ENCODE measurements at places on chromosomes 4 and X. TPM values are rescaled to one million over a fixed set of nuclear protein-coding genes. Genes with fewer than 3 reads are reported as not detected.

DNA sequence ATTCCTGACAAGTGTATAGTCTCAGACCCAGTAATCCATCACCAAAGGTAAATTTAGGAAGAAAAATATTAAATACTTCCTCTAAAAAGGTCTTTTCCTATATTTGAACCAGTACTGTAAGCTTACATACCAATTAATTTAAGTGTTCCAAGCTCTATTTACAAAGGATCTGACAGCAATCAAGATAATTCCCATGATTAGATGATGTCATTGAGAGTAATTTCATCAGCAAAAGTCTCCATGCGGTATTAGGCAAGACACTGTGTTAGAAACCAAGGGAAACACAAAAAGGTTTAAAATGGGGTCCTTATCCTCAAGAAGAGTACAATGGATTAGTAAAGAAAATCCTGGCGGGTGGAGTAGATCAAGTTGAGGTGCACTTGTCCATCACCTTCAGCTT, 198.5 kb downstream of the PRDM5 start:
- no peaks in the 10 kb centered on the region for H3K27me3 ChIP-seq
- no peak overlapping the region for H3K27ac ChIP-seq
- no peaks in the 10 kb centered on the region for H3K4me1 ChIP-seq
- H3K4me3 ChIP-seq: no peak overlapping the region
- DNase-seq: no peak
- H3K36me3 ChIP-seq: no peaks in the 10 kb centered on the region

GRCh38 chr4:30840571-30840970, 120.4 kb downstream of the PCDH7 start:
- DNase-seq: no peak
- no peaks in the 10 kb centered on the region for H3K36me3 ChIP-seq
- no peak overlapping the region for H3K27ac ChIP-seq
- H3K27me3 ChIP-seq: no peaks in the 10 kb centered on the region
- no peak overlapping the region for H3K4me3 ChIP-seq

DNA sequence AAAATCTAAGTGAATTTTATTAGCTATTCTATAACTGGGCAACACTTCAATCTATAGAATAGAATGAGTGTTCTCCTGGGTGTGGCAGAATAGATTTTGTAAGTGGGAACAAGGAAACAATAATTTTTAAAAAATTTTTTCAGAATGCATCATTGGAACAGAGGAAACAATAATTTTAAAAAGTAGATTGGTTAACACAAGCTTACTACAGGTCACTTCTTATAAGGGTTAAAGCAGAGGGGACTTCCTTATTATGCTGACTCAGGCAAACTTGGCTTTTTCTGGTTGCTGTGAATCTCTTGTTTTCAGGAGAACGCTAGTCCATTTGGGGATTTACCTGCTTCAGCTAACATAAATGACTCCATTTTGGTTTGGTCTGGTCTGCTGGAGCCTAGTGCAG, 52.5 kb downstream of the HOPX start:
- no peaks in the 10 kb centered on the region for H3K27me3 ChIP-seq
- H3K27ac ChIP-seq: peak overlapping the region; percentile 43
- no peak for DNase-seq
- no peak overlapping the region for H3K4me3 ChIP-seq
- no peaks in the 10 kb centered on the region for H3K4me1 ChIP-seq

DNA sequence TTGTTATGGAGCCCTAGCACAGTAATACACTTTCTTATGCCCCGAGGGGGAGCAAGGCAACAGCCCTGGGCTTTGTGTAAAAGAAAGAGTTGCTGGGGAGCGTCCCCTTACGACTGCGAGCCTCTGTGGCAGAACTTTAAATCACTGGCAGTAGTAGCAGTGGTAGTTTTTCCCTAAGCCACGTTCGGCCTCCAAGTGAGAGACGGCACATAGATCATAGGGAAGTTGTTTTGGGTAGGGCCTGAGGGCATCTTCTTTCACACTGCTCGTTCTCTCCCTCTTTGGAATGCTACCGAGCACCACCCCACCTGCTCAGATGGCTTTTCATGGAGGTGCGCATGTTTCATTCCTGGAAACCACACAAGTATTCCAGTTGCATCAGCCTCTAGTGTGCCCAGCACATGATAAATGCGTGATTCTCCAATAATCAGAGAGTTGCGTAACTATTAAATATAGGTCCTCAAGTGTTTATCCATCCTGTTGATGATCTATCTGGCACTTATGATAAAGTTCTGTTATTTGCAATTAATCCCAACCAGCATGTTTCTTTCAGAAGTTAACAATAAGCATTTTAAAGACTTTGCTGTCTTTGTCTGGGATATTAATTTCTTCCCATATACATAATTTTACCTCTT, 7.0 kb upstream of the SYNPO2 start:
- no peak overlapping the region for H3K4me3 ChIP-seq
- H3K27me3 ChIP-seq: no peaks in the 10 kb centered on the region
- H3K4me1 ChIP-seq: no peaks in the 10 kb centered on the region
- H3K27ac ChIP-seq: no peak overlapping the region
- no peaks in the 10 kb centered on the region for H3K36me3 ChIP-seq
- DNase-seq: no peak

DNA sequence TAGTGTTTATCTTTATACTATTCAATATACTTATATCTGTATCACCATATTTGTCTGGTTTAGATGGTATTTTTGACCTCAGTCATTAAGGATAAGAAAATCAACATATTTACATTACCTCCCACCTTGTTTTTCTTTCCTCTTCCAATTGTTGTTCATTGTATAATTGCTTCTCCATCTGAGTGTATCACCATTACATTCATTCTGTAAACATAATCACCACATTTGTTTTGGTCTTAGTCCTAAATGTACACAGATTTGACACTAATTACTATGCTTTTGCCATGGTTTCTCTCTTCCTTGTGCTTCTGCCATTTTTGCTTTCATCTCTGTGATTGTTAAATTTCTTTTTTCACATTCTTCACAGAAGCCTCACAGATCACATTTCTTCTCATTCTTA, 12.7 kb downstream of the ARMCX6 start:
- no peaks in the 10 kb centered on the region for H3K4me1 ChIP-seq
- no peaks in the 10 kb centered on the region for H3K27me3 ChIP-seq
- DNase-seq: no peak

- H3K36me3 ChIP-seq: no peaks in the 10 kb centered on the region
- no peaks in the 10 kb centered on the region for H3K27me3 ChIP-seq
- no peak overlapping the region for H3K27ac ChIP-seq
These were observed 27.8 kb downstream of the DIPK2B start for GRCh38 chrX:45172890-45173289.

DNA sequence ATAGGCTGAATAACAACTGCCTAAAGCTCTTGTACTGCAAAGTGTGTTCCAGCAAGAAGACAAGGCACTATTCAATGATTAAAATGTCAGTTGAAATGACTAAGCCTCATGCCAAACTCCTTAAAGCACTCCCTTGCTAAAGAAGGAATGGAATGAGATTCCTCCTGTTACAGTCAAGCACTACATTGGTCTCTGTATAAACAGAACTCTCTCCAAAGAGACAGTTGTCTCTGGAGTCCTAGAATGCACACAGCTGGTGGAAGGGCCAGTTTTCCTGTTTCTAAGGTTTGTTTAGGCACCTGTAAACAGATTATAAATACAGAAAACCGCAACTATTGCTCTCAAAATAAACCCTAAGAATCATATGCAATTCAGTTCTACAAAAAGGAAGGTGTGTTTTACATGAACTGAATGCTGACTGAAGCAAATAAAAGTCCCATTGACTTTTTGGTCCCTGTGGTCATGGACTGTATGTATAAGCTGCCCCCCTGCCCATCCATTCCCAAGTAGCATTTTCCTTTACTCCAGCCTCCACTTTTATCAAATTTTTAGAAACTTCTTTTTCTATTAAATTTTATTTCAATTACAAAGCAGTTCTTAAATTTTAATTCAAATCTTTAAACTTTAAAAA, 47.0 kb downstream of the FAT1 start:
- no peak overlapping the region for H3K4me3 ChIP-seq
- peak overlapping the region; percentile 49 for H3K27ac ChIP-seq
- H3K36me3 ChIP-seq: no peaks in the 10 kb centered on the region

GRCh38 chr4:179977378-179977777, 2265.8 kb upstream of the TENM3 start:
- no peak overlapping the region for H3K27ac ChIP-seq
- H3K27me3 ChIP-seq: no peaks in the 10 kb centered on the region

DNA sequence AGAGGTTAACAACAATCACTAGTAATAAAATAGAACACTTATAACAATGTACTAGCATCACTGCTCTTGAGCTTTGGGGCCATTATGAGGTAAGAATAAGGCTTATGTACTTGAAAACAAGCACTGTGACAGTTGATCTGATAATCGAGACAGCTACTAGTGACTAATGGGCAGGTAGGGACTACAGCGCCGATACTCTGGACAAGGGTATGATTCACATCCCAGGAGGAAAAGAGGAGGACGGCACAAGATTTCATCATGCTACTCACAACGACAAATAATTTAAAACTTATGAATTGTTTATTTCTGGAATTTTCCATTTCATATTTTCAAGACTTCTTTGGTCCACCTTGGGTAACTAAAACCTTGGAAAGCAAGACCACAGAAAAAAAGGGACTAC, 62.3 kb downstream of the FAM184B start:
- no peak overlapping the region for H3K27ac ChIP-seq
- no peaks in the 10 kb centered on the region for H3K4me1 ChIP-seq
- no peaks in the 10 kb centered on the region for H3K27me3 ChIP-seq
- H3K4me3 ChIP-seq: no peak overlapping the region

DNA sequence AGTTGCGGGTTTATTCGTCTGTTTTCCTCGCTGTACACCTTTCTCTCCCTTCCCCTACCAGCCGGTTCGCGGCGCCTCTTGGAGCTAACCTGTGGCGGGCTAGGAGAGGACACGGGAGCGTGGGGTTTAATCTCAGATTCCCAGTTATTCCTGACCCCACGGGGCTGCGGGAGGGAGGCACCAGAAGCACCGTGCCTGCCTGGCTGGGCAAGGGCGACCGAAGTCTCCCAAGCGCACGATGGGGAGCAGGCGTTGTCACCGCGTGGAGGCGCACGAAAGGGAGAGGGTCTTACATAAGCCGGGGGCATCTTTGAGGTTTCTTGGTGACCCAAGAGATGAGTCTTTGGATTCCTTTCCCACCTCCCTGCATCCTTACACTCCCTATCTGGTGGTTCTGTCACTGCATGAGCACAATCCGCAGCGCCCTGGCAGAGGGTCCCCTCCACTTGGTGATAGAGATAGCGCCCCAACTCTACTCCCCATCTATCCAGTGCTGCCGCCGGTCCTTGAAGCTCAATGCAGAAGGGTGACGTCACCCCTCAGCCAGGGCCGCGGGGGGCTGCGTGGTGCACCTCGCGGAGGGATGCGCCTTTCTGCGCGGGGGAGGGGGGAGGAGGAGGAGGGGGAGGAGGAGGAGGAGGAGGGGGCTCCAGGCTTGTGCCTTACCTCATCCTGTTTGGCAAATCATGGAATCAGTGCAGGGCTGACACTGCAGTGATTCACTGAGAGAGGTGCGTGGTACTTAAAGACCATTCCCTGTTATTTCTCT, 793 bp downstream of the TSPAN7 start:
- peak; percentile 22 for DNase-seq
- H3K27ac ChIP-seq: peak overlapping the region; percentile 72
- H3K27me3 ChIP-seq: no peaks in the 10 kb centered on the region
- H3K36me3 ChIP-seq: no peaks in the 10 kb centered on the region
- peak overlapping the region; percentile 42 for H3K4me3 ChIP-seq
- H3K4me1 ChIP-seq: no peaks in the 10 kb centered on the region

- H3K27me3 ChIP-seq: no peaks in the 10 kb centered on the region
- no peaks in the 10 kb centered on the region for H3K36me3 ChIP-seq
- peaks cover 24% of the 10 kb centered on the region for H3K4me1 ChIP-seq
- H3K27ac ChIP-seq: peak overlapping the region; percentile 44
- no peak overlapping the region for H3K4me3 ChIP-seq
These were observed 23.2 kb downstream of the RELL1 start for GRCh38 chr4:37662861-37663390.

GRCh38 chr4:101835121-101835904, 44.8 kb downstream of the BANK1 start:
- H3K4me3 ChIP-seq: no peak overlapping the region
- H3K27ac ChIP-seq: no peak overlapping the region
- no peaks in the 10 kb centered on the region for H3K4me1 ChIP-seq

DNA sequence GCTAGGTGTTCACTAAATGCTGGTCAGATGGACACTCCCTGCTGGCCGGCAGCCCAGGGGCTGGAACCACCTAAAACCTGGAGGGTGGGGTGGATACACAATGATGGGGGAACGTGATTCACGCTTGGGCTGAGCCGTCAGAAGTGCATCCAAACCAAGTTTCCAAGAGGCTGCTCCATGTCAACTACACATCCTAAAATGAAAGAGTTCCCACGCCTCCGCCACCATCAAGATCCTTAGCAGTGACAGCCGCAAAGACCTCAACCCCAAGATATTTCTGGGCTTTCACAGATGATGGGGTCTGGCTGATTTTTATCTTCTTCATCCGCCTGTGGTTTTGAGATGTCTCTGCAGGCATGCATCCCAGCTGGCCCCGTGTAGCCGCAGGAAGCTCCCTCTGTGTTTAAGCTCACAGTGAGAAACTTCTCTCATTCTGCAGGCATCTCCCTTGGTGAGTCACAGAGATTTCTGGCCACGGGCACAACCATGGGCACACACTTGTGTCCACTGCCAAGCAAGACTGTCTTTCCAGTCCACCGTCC, 84.4 kb downstream of the HTRA3 start:
- no peaks in the 10 kb centered on the region for H3K36me3 ChIP-seq
- no peaks in the 10 kb centered on the region for H3K27me3 ChIP-seq
- H3K4me1 ChIP-seq: peaks cover 9% of the 10 kb centered on the region
- no peak overlapping the region for H3K4me3 ChIP-seq
- peak; percentile 5 for DNase-seq
- no peak overlapping the region for H3K27ac ChIP-seq

DNA sequence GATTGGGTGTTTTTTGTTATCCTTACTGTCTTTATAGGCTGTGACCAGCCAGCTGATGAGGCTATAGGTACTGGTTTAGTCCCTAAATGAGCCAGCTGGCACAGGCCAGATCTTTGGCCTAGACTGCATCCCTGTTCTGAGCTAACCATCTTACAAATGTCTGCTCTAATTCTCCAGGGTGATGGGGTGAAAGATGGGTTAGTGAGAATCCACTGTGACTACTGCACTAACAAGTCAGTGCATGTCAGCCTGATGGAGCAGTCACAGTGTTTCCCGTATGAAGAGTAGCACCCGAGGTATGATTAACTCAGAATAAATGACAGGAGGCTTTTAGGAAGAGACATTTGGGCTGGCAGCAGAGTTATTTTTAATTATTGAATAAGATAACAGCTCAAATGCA, 181.0 kb downstream of the DCTD start:
- no peak overlapping the region for H3K27ac ChIP-seq
- DNase-seq: no peak
- H3K4me1 ChIP-seq: no peaks in the 10 kb centered on the region
- no peak overlapping the region for H3K4me3 ChIP-seq

- DNase-seq: no peak
- H3K27me3 ChIP-seq: no peaks in the 10 kb centered on the region
- no peak overlapping the region for H3K4me3 ChIP-seq
- H3K36me3 ChIP-seq: no peaks in the 10 kb centered on the region
- H3K4me1 ChIP-seq: no peaks in the 10 kb centered on the region
- no peak overlapping the region for H3K27ac ChIP-seq
These were observed 136.8 kb downstream of the ADGRL3 start for GRCh38 chr4:61336916-61337315.

- peak within 1 kb of the TSS; percentile 8 for H3K4me3 ChIP-seq
- no peaks in the 10 kb centered on the region for H3K27me3 ChIP-seq
- H3K36me3 ChIP-seq: no peaks in the 10 kb centered on the region
- peak; percentile 73 for DNase-seq
- peak within 1 kb of the TSS; percentile 93 for H3K27ac ChIP-seq
These were observed at the start of gene PLAC8 for GRCh38 chr4:83114576-83114975. TSS of gene PLAC8 (minus strand) at chr4:83114729. CDS start at chr4:83107921, 6,808 bp downstream.

The REELD1 gene
- 1.4 TPM for total RNA-seq

The ETDA gene
- not detected for total RNA-seq

The GPR143 gene
- 1.1 TPM for total RNA-seq

The HMGB3 gene
- 4.1 TPM for total RNA-seq

The CXCL3 gene
- total RNA-seq: 5.2 TPM

The APOOL gene
- total RNA-seq: 10.8 TPM

All from transverse colon (tissue), 4 donors.